ENCODE measurements at places on chromosomes 16 and 17. TPM values are rescaled to one million over a fixed set of nuclear protein-coding genes. Genes with fewer than 3 reads are reported as not detected.

DNA sequence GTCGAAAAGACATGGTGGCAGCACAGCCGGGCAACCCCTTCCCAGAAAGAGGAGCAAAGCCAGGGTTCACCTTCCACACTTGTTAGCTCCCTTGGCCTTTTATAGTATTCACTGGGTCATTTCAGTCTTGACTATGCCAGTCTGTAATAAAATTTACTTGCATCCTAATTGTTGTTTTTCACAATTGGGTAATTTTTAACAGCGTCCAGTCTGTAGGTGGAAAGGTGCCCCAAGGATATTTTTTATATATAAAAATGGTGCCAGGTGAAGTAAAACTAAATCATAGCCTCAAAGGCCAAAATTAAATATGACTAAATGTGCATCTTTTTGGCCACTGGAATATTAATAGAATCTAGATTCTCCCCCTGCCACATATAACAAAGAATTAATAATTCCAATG lies at the start of gene KRT26:
KRT26 (minus strand) TSS at position 101 of the 400 bp plus-strand sequence; CDS start at position 13, 88 bp downstream.
- no peak for DNase-seq

DNA sequence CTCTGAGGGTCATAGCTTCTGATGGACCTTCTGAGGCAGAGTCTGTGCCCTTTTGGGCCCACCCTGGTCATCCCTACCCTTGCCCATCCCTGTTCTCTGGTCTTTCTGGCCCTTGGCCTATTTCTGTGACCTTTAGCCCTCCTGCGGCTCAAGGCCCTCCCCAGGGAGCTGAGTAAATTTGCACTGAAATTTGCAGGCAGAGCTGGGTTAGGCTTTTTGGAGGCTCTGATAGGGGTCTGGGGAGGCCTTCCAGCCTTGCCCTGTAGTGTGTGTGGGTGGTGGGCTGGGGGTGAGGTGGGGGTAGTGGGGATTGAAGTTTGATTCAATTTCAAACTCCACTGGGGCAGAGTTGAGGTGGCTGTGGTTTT lies 17.8 kb downstream of the RARA start:
- no peak for DNase-seq

GRCh38 chr16:85527767-85528297 lies 85.3 kb upstream of the GSE1 start:
- no peak for DNase-seq

DNA sequence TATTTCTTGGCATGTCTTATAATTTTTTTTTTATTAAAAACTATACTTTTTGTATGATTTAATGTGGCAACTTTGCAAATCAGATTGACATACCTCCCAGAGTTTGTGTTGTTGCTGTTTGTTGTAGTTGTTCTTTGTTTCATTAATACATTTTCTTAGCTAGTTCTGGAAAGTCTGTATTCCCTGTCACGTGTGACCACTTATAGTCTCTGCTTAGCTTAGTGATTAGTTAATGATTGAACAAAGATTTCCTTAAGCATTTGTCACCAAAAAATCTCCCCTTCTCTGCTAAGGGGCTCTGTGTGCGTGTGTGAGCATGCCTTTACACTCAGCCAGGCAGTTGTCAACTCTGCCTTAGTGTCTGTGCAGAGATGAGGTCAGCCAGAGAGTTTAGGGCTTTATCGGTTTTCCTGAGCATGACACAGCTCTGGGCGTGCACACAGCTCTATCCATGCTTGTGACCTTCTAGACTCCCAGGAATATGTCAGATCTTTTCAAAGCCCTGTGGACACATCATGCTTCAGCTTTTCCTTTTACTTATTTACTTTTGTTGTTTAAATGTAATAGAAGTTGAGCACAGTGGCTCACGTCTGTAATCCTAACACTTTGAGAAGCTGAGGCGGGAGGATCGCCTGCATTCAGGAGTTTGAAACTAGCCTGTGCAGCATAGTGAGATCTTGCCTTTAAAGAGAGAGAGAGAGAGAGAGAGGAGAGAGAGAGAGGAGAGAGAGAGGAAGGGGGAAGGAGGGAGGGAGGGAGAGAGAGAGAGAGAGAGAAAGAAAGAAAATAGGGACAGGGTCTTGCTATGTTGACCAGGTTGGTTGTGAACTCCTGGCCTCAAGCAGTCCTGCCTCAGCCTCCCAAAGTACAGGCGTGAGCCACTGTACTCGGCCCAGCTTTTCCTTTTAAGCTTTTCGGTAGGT lies 21.9 kb downstream of the DNAI2 start:
- DNase-seq = no peak

The KAT2A gene
- polyA plus RNA-seq = 56.8 TPM

Data from lung (tissue), 17 donors.